ENCODE measurements at places on chromosomes 4 and X.

DNA sequence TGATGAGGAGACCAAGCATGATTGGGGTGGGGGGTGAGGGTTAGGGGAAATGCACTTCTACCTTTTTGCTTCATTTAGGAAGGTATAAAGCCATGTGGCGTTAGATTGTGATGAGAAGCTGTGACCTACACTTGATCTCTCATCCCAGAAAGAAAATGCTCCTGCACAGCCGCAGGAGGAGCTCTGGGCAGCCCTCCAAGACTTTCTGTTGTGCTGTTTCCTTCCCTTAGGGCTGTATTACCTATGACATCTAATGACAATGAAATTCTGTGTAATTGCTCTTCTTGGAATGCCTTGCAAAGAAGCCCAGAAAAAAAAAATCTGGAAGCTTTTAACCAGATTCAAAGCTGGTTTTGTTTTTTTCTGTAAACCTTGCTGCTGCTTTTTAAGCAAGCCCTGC, 13.4 kb downstream of the PRPS2 start:
- no peak for DNase-seq

DNA sequence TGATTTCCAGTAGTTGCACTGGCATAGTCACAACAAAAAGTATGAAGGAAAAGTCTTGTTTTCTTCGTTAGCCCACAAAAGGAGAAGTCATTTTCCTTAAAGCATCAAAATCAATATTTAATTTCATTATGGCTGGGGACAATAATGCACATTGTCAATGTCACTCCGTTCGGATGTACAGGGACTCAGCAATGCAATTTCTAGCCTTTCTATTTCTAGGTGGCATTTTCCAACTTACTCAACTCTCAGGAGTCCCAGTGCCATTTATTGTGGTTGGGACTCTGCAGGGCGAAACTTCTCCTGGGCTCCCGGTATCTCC, 99.6 kb downstream of the CEP135 start:
- DNase-seq: no peak

- no peak for DNase-seq
Observed at GRCh38 chr4:127534041-127534825, 98.5 kb upstream of the INTU start.

- DNase-seq: no peak
Observed at GRCh38 chrX:150044556-150044955, 106.3 kb upstream of the EOLA2 start.

GRCh38 chr4:161949946-161950725, 213.7 kb downstream of the FSTL5 start:
- DNase-seq: no peak

DNA sequence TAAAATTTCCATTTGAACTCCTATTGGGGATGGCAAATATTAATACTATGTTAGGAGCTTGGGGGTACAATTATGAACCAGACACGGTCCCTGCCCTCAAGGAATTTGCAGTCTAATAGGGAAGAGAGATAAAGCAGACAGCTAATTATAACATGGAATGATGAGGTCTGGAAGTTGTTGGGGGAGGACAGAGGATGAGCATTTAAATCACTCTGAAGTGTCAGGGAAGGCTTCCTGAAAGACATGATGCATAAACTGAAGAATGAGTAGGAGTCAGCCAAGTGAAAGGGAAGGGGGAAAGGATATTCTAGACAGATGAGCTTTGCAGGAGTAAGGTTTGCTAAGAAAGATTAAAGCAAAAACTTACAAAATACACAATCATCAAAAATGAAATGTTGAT, 15.9 kb downstream of the PLAC1 start:
- DNase-seq: no peak

DNA sequence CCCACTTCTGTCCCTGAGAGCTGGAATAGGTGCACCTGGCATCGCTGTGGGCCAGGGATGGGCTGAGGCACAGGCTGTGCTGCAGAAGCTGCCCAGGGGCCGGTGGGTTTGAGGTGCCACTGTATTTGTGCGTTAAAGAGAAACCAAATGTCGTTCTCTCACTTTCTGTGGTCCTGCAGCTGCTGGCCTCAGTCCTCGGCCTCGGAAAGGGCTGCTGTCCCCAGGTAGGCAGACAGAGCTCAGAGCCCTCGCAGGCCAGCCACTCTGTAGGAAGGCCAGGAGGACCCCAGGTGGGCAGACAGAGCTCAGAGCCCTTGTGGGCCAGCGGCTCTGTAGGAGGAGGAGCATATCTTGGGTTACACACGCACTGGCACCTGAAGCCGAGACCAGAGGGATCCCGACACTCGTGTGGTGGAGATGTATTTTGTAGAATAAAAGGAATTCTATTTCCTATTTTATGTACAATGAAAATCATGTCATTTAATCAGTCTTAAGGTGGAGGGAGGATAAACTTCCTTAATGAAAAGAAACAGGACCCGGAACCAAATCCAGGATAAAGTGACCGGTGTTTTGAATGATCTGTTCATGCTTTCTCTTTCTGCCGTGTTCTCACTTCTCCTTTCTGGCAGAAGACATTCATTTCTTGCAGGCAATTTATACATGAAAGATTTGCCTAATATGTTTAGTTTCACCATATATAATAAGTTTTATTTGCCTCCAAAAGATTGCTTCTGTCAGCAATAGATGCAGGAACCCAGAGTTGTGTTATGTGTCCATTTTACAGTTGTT, 54.4 kb upstream of the HGFAC start:
- no peak for DNase-seq

DNA sequence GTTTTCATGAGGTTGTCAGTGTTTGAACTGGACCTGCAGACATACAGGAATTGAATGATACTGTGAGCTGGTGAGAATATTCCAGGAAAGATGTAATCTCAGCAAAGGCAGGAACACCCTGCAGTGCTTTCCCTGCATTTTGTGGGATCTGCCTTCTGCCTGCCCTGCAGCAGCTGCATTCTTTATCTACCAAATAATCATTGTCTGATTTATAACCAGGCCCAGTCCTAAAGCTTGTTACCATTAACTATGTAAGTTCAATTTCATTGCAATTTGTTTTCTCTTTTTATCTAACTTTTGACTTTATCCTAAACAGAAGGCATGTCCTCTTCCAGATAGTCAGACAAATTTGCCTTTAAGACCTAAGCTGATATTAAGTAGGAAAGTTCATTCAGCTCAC, 99.8 kb upstream of the NOCT start:
- no peak for DNase-seq

GRCh38 chr4:7389719-7390118, 45.0 kb downstream of the PSAPL1 start:
- no peak for DNase-seq

- no peak for DNase-seq
Observed at GRCh38 chrX:317424-318067, 1.1 kb downstream of the GTPBP6 start.
